ENCODE measurements at places on chromosomes 16 and 17.

- peak; percentile 51 for DNase-seq
Observed at GRCh38 chr16:85912211-85912974, 13.4 kb downstream of the IRF8 start.

- peak; percentile 62 for DNase-seq
Observed at GRCh38 chr17:305090-305976, 47.3 kb downstream of the RPH3AL start.

- peak; percentile 43 for DNase-seq
Observed at GRCh38 chr16:1689853-1690252, 11.8 kb downstream of the JPT2 start.

DNA sequence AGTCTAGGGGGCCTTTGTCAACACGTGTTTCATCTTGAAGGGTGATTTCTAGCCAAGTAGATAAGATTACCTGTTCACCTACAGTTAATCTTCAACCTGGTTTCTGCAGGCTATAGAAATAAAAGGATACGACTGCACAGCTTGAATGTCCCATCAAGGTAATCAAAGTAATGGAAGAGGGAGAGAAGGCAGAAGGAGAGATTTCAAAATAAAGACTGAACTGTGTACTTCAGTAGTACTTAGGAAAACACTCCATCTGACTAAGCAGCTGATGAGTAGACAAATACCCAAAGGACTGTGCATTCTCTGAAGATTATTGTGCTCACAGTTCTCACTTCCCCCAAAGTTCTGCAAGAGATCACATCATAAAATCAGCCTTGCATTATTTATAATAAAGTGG is 5.8 kb upstream of the RFFL start:
- no peak for DNase-seq

DNA sequence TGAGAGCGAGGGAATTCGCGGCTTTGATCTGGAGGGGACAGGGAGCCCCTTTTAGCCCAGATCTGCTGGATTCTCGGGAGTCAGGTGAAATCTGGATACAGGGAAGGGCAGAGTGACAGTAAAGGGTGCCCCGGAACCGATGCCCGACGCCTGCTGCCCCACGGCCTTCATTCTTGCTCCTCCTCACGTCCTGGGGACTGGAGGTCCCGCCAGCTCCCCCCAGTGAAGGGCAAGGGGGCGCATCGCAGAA is 596 bp downstream of the OR1F1 start:
- DNase-seq = no peak
